ENCODE measurements at places on chromosomes 3 and 15. TPM values are rescaled to one million over a fixed set of nuclear protein-coding genes. Genes with fewer than 3 reads are reported as not detected.

IL12A gene
- total RNA-seq, result 0.31 TPM

PP2D1 gene
- total RNA-seq, result not detected

- no peak for DNase-seq
These were observed 10.4 kb downstream of the PPCDC start for GRCh38 chr15:75033809-75034208.

DNA sequence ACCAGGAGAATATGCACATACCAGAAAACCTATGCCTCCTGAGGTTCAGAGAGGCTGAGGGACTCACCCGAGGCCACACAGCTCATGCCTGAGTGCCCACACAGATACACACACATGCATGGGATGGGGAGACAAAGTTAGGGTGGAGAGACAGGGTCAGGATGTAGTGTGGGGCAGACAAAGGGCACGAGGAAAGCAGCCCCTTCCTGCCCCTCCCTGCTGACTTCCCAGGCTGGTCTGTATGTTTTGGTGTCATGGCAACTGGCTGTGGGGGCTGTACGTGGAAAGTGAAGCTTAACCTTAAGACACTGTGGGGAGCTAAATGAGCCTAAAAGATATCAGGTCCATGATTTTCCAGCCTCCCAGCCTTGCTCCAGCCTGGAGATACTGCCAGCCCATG lies 57.8 kb downstream of the EPHB3 start:
- DNase-seq, result no peak

- DNase-seq, result no peak
These were observed 100.9 kb downstream of the PGPEP1L start for GRCh38 chr15:98906712-98907083.

Measured in right atrium auricular region (tissue), 2 donors.